RCC 7860 (cell line): ENCODE measurements at places on chromosomes 12 and 14.

GRCh38 chr12:90045559-90045958, 336.9 kb upstream of the ATP2B1 start:
- DNase-seq, result no peak

DNA sequence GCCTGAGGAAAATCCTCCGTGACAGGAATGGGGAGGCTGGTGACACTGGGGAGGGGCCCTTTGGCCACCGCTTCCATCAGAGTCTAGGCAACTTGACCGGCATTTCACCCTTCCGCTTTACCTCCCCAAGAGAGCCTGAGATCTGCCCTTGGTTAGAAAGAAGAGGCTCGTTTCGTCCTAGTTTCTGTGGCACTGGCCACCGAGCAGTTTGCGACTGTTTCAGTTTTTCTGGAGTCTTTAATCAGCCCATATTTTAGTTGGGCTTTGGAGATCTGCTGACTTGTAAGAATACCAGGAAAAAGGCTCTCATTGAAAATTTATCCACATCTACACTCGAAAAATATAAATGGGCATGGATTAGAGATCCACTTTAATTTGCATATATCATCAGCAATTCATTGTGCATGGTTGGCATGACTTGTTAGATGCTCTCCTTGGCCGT, 414 bp upstream of the ANKS1B start:
- no peak for DNase-seq

- no peak for DNase-seq
Observed at GRCh38 chr12:95538656-95539055, 12.6 kb downstream of the USP44 start.

DNA sequence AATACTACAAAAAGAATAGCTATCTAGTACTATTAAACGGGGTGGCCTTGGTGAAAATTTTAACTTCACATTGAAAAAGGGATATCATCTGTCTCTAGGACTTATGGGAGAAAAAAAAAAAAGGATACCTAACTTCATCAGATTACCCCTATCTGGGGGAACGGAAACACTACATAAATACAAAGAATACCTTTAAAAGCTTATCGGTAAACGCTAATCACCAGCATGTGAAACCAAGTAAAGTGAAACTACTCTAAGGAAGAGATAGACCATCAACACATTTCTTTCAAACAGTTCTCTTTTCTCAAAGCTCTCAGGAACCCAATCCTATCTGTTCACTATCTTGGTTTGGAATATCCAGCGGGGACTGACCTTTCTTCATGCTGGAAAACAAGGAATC, 3.5 kb downstream of the KICS2 start:
- DNase-seq, result no peak

DNA sequence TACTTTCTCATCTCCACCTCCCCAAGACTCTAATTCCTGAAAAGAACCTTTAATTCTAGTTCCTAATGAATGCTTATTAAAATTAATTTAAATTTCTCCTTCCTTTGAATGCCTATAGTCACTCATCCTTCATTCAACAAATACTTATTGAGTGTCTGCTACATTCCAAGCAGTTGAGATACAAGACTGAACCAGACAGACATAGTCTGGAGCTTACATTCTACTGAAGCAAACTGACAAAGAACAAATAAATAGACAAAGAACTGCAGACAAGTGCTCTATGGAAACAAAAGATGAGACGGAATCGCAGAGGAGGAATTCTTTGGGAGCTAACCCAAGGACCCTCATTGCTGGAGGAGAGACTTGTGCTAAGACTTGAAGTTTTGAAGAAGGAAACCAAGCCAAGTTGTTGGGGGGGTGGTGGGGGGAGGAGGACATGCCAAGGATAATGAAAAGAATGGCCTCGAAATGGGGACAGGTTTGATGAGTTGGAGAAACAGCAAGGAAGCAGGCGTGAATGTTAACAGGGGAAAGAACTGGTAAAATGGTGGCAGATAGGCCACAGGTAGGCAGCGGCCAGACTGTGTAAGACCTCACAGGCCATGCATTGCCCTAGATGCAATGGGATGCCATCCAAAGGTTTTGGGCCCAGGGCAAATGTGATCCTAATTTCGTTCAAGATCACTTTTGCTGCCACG, 9.7 kb upstream of the TDG start:
- no peak for DNase-seq

DNA sequence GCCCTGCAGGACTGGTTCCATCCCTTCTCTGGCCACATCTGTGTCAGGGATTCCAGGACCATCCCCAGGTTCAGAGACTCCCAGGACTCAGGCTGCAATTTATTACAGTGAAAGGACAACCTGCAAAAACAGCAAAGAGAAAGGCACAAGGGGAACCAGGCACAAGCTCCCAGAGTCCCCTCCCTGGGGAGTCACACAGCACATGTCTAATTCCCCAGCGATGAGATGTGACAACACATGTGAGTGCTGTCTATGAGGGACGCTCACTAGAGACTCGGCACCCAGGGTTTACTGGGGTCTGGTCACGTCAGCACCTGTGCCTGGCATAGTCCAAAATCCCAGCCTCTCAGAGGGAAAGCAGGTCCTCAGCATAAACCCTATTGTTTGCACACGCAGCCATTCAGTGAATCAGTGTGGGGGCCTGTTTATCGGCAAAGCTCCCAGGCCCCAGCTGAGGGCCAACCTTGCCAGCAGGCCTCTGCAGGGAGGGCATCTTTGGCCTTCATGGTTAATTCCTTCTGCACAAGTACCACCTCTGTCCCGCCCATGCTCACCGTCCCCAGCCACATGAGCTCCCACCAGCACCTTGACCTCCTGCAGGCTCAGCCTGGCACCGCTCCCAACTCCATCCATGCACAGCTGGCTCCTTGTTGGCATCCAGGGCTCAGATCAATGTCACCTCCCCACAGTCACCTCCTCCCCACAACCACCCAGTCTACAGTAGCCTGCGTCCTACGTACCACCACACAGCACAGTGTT, 198.9 kb upstream of the SFSWAP start:
- no peak for DNase-seq

GRCh38 chr14:75125617-75126016, 1.2 kb downstream of the NEK9 start:
- no peak for DNase-seq

- no peak for DNase-seq
Observed at GRCh38 chr14:35343702-35344101, 51.5 kb downstream of the PSMA6 start.

GRCh38 chr12:76762601-76762980, 1.3 kb upstream of the ZDHHC17 start:
- no peak for DNase-seq

DNA sequence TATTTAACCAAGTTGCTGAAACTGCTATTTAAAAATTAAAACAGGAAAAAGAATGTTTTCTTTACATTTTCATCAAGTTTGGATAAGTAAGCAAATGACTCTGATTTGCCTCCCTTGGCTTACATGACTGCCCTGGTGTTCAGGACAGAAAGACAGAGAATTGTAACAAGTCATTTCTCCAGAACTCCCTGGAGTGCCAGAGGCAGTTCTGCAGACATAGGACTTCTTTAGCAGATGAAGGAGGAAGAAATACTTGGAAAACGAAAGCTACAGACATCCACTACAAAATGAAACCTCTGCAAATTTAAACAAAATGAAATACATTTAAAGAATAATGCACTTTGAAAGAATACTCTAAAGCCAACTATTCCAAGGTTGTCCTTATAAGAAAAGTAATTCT, 253.9 kb downstream of the LRFN5 start:
- DNase-seq, result no peak

GRCh38 chr12:68229956-68230355, 4.3 kb upstream of the IL26 start:
- no peak for DNase-seq

DNA sequence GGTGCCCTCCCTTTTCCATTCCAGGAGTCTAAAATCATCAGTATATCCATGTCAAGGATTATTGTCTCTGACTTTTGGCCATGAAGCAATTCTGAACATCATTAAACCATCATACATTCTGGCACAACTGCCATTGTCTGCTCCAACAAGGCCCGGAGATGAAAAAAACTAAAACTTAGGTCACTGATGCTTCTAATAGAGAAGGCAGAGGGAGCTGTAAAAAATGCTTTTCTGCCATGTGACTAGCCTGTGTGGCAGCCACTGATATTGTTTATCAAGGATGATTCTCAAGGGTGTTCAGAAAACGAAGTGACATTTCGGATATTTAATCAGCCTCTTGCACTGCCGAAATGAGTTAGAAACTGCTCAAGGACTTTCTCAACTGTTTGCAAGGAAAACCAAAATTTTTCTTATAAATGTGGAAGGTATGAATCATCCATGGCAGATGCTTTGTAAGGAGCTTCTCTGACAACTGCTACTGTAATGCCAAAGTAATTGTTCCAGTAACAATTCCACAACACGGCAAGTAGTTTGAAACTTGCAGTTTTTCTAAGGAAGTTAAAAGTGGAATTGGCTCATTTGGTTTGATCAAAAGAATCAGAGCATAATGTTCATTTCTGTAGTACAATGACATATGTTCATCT, 1076.5 kb upstream of the FLRT2 start:
- no peak for DNase-seq

GRCh38 chr12:120866108-120866507, 38.0 kb downstream of the SPPL3 start:
- DNase-seq, result no peak

DNA sequence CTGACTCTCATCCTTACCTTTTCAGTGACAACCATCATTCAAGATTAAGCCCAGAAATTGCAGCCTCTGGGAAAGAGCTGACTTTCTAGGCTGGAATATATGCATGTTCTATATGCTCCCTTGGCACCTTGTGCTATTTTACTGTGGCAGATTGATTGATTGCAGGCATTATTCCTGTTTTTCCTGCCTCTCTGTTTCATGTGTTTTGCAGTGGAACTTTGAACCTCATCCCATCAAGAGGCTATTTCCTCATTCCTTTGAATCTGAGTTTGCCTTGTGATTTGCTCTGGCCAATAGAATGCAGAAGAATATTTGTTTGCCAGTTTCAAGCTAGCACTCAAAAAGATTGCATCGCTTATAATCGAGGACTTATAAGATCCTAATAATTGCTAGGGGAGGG, 174.8 kb upstream of the DCN start:
- DNase-seq, result no peak
